ENCODE measurements at places on chromosomes 6 and 20.
A peak's percentile ranks its signal among the peaks of the same experiment; 100 is the strongest.

GRCh38 chr20:8540466-8540865, 408.4 kb downstream of the PLCB1 start:
- DNase-seq, result no peak

DNA sequence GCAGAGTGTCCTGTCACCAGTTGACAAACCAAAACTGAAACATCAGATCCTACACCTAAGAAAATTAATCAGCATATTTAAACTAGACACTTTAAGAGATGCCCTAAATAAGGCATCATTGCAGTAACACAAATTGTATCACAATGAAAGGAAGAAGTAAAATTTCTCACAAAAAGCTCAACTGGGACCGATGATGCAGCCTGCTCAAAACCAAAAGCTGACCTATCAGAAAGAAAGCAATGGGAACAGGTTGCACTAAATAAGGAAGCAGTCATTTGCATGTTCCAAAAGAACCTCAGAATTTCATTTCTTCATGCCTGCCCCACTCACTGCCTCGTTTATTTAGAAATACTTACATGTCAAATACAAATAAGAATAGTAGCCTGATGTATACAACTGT, 12.1 kb downstream of the HIVEP2 start:
- DNase-seq, result no peak

GRCh38 chr20:32918296-32918695, 59.6 kb downstream of the EFCAB8 start:
- DNase-seq, result no peak

DNA sequence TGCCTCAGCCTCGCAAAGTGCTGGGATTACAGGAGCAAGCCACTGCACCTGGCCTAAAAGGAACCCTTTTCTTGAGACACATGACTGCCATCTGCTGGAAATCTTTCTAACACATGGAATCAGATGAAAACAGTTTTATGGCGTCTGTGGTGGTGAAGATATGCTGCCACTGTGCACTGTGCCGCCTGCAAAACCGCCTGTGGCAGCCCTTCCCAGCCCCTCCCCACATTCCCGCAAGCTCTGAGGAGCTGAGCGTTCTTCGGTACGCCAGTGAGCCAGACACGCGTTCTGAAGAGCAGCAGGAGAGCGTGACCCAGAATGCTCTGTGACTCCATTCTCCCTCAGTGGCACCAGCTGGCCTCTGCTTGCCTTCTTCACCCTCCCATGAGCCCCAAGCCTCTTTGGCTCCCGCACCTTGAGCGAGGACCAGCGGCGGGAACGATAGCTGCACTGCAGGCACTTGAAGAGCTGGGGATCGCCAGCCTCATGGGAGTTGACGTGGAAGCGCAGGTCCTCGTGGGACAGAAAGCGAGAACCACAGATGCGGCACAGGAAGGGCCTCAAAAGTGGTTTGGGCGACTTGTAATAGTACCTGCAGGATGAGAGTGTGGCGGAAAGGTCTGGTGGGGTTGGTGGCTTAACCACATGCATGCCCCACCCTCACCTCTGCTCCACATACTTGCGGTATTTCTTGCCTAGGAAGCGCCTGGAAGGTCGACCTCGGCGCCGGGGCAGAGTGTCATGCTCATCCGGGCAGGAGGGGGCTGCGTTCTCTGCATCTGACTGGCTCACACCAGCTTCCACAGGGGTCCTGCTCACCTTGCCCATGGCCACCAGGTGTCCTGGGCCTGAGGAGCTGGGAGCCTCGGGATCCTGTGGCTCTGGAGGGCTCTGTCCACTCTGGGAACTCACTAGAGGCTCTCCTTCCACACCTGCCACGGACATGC, 8.7 kb downstream of the ZNF335 start:
- no peak for DNase-seq

DNA sequence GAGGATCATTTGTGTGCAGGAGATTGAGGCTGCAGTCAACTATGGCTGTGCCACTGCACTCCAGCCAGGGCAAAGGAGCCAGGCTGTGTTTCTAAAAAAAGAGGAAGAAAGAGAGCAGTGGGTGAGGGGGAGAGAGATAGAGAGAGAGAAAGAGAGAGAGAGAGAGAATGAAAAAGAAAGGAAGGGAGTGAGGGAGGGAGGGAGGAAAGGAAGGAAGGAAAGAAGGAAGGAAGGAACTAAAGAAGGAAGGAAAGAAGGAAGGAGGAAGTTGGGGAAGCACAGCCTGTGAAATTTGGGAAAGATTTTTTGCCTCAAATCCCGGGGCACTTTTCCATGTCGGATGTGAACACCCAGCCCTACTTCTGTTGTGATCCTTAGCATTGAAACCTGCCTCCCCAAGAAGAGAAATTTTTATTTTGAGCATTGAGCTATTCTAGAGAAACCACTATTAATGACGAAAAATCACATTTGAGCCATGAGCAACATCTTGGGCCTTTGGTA, 57.8 kb downstream of the FOXA2 start:
- no peak for DNase-seq

DNA sequence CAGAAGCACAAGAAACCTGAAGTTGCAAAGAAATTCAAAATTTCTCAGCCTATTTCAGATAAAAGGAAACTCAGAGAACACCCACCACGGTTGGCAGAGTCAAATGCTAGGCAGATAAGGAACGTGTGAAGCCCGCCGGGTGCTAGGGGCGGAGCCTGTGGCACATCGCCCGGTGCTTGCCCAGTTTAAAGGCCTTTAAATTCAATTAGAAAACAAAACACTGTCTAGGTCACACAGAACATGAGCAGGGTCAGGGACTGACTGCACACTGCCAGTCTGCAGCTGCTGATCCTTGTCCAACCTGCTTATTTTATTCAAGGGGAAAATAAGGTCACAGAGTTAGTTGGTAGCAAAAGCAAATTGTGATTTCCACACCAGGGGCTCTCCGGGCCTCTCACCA, 75.8 kb downstream of the PSMG4 start:
- no peak for DNase-seq

GRCh38 chr6:30700340-30700739, 9.6 kb upstream of the NRM start:
- DNase-seq, result no peak

GRCh38 chr6:6785163-6785521, 196.6 kb downstream of the LY86 start:
- no peak for DNase-seq

GRCh38 chr6:31525932-31526591, 2.7 kb upstream of the MCCD1 start:
- no peak for DNase-seq

DNA sequence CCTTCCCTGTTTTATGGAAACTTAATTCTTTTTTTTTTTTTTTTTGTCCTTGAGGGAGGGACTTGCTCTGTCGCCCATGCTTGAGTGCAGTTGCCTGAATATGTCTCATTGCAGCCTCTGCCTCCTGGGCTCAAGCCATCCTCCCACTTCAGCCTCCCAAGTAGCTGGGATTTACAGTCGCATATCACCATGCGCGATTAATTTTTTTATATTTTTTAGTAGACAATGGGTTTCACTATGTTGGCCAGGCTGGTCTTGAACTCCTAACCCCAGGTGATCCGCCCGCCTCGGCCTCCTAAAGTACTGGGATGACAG, 654 bp downstream of the TMEM14C start:
- DNase-seq, result no peak

DNA sequence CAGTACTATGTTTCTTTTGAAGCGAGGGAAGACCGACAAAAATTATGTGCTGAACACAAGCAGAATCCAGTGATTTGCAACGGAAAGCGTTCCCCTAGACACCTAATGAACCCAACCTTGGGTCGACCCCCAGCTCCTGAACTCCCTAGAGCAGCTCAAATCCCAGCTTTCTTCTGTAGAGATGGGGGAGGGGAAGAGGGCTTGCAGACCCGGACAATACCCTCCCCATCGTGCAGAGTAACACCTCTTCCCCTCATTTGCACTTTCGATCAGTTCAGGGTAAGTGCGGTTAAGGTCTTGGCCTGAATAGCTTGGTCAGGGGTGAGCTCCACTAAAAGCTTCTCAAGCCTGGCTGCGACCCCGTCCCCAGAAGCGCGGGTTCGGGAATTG, 404 bp downstream of the CEP162 start:
- DNase-seq, result no peak

- DNase-seq, result no peak
Measured at GRCh38 chr6:157278171-157278570, 45.1 kb downstream of the TMEM242 start.

DNA sequence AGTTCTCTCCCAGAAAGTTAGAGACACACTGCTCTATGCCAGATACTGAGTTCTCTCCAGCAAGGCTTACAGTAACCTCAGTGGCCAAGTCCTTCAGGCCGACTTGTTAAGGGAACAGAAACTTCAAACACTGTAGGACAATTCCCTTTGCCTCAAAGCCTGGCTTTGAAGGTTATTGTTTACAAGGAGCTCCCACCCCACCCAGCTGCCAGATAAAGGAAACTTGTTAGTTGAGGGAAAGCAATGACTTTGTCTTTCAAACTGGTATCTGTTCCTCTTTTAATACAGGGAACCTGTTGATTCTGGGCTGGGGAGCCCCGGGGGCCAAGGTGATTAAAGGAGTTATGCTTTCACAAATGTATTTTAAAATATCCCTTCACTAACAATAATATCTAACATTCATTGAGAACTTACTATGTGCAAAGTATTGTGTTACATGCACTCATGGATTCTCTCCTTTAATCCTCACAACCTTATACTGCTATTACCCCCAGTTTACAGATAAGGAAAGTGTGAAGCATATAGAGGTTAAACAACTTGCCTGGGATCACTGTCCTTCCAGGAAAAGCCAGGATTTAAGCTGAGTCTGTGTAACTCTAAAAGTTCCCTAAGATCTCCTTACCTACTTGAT, 27.6 kb upstream of the CDKN1A start:
- DNase-seq, result peak; percentile 36

DNA sequence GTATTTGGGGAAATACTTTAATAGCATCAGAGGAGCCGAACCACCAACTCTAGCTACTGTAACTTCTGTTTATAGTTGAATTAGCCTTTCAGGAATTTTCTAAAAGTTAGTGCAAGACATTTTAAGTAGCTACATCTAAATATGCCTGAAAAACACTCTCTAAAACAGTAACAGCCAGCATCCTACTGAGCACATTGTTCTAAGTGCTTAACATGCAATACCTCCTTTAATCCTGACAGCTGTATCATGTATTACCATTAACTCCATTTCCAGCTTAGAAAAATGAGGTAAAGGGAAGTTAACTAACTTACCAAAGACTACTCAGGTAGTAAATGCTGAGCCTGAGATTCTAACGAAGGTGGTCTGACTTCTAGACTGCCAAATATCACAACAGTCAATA, 120.7 kb downstream of the DST start:
- no peak for DNase-seq

- no peak for DNase-seq
Measured at GRCh38 chr6:168041928-168042327, 37.1 kb downstream of the FRMD1 start.

- peak; percentile 40 for DNase-seq
Measured at GRCh38 chr6:89145091-89145955, 532 bp upstream of the PM20D2 start.

GRCh38 chr6:2970753-2971419, 481 bp downstream of the SERPINB6 start:
- DNase-seq, result peak; percentile 76

GRCh38 chr6:6694368-6694780, 105.9 kb downstream of the LY86 start:
- no peak for DNase-seq

DNA sequence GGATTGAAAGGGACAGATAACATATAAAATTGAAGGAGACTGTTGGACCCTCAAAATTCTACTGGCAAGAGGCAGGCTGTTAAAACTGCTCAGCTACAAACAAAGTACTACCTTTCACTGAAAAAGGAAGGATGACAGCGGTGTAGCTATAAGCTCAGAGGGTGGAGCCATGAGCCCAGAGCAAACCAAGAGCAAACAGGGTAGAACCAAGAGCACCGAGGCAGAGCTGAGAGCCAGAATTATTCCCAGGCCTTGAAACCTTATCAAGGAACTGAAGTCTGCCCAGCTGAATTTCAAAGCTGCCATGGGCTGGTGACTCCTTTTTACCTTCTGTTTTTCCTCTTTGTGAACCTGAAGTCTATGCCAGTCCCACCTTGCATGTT, 74.7 kb upstream of the SLC4A11 start:
- DNase-seq, result no peak

DNA sequence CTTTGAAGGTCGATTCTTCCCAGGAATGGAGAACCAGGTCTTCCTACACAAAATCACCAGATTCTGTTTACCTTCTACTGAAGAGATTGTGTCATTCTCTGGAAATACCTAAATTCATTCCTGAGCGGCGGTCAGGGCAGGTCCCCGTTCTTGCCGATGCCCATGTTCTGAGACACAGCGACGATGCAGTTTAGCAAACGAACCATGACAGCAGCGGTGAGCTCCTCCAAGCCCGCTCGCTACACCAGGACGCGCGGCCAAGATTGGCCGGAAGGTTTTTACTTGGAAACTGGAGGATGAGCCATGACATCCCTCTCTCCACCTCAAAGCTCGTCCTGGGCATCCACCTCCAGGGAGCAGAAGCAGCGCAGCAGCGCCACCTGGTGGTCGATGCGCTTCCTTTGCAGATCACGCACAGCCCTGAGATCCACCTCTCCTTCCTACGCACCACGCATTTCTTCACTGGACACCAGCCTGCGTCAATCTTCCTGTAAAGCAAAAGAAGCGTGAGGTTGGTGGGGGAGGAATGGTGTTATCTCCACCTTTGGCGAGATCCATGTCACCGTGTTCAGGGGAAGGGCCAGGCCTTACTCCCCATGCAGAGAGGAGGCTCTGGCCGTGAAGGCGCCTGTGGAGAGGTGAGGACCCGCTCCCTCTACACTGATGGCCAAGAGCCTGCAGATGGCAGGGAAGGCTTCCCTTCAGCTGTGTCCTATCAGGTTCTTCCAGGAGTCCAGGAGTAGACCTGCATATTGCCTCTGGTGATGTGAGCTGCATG, 9.9 kb upstream of the HLA-B start:
- DNase-seq, result peak; percentile 73

GRCh38 chr6:89495961-89496535, 63.1 kb downstream of the ANKRD6 start:
- no peak for DNase-seq

GRCh38 chr6:118744261-118744941, 93.0 kb upstream of the CEP85L start:
- DNase-seq, result no peak

- DNase-seq, result no peak
Measured at GRCh38 chr20:61935926-61936700, 129.6 kb downstream of the TAF4 start.

GRCh38 chr20:8670207-8670892, 398.5 kb upstream of the PLCB4 start:
- DNase-seq, result no peak

All from globus pallidus (tissue), 1 donor.